ENCODE measurements at places on chromosomes 2 and 18.

DNA sequence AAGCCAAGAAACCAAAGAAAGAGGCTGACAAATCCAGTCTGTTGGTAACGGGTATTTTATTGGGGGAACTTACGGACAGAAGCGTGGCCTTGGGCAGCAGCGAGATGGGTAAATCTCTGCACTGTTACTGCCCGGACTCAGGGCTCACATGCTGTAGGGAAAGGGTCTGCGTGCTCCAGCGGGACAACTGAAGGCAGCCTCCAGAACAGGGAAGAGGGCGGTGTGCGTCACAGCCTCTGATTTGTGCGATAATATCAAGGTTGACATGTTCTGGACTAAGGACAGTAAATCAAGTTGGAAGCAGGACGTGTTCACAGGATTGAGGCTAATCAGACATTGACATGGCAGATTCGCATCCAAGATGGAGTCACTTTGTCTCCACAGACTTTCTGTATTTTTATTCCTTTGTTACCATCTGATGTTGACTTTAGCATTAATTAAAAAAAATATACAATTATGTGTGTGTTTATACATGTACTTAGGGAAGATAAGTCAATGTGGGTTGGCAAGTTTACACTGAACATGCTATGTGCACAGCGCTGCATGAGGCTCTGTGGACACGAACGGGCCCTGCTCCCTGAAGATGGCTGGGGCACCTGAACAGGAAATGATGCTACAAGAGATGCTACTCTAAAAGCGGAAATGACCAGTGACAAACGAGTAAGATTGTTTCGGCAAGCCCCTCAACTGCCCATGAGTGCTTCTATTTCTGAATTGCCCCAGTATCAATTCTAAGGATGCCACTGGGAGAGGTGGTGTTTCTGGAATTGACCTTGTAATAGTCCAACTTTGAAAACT is 22.6 kb upstream of the DCDC2C start:
- no peak for DNase-seq

DNA sequence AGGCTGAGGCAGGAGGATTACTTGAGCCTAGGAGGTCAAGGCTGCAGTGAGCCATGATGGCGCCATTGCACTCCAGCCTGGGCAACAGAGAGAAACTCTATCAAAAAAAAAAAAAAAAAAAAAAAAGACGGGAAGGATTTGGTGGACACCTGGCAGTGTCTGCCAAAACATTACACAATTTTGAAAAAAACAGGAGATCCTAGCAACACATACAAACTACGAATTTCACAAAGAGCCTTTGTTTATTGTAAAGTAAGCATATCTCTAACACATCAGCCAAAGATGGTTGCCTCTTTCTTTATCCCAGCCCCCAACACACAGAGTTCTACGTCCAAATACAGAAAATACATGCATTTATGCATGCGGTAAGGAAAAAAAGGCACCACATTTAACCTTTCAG is 7.6 kb downstream of the GPR45 start:
- DNase-seq, result no peak

- DNase-seq, result no peak
Observed at GRCh38 chr2:234949762-234950434, 1.9 kb upstream of the SH3BP4 start.

DNA sequence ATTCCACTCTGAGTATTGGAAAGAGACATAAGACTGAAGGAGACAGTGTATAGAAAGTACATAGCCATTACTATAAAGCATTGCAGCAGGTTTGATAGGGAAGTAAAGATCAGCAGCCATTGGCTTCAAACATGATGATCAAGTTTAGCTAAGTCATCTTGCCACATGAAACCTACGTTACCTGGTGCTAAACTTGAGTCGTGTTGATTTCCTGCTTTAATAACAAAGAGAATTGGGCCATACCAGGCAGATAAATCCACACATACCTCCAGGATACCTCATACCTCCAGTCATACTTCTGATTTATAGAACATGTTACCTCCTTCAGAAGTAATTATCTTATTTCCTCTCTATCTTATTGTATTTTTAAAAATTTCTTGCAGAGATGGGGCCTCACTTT is 10.3 kb upstream of the KYNU start:
- no peak for DNase-seq

GRCh38 chr18:79540161-79540903 is 139.3 kb upstream of the CTDP1 start:
- peak; percentile 12 for DNase-seq

GRCh38 chr2:8608411-8608954 is 73.4 kb upstream of the ID2 start:
- no peak for DNase-seq

DNA sequence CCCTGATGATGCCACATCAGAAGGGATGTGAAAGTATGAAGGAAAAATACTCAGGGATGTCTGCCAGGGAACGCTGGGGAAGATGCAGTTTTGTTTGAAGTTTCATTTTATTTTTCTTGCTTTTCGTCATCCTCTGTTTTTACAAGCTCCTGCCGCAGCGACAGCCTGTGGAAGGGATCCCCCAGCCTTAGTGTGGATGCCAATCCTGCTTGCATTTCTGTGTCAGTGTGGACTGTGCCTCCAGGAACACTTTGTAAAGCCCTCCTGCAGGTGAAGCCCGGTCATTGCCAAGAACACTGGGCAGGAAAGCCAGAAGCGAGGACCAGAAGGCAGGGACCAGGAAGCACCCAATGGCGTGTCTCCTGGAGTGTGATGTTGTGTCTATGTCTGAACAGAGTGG is 234.3 kb downstream of the SEPTIN10 start:
- DNase-seq, result no peak

DNA sequence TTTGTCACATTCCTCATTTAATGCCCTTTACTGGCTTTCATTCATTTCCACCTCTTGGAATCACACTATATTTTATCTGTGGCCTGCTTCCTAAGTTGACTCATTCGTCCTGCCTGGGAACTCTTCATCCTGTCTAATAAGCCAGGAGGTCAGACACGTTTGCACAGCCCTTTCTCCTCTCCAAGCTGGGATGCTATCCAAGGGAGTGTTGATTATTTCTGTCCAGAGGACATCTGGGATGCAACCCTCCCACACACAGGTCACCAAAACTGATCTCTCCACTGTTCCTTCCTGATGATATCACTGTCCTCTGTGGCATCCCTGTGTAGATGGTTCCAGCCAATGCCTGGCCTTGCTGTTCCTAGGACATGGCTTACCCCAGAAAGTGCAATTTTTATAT is 79.8 kb upstream of the NOSTRIN start:
- DNase-seq, result peak; percentile 54

DNA sequence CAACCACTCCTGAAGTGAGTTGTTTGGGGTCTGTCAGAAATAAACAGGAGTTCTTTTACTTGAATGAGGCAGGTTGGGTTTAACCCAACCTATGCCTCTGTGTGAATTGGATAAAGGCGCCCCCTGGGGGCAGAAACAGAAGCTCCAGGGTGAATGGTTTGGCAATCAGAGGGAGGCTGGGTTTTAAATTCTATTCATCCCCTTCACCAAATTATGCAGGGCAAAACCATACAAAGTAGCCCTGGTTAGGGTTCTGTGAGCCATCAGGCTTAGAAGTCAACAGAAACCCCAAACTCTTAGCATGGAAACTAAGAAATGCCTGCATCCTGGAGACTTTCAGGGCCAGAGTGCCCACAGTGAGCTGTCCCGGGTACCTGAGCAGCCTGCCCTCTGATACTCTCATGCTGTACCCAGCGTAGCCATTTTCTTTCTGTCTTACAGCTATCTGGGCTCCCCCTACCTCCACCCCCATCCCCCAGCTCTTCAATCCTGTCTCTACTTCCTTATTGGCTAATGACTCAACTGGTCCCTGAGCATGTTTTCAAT is 241.5 kb downstream of the ICOS start:
- peak; percentile 32 for DNase-seq

- DNase-seq, result no peak
Observed at GRCh38 chr2:218975060-218975777, 9.8 kb downstream of the FEV start.

- DNase-seq, result no peak
Observed at GRCh38 chr2:88188748-88189147, 18.6 kb downstream of the THNSL2 start.

DNA sequence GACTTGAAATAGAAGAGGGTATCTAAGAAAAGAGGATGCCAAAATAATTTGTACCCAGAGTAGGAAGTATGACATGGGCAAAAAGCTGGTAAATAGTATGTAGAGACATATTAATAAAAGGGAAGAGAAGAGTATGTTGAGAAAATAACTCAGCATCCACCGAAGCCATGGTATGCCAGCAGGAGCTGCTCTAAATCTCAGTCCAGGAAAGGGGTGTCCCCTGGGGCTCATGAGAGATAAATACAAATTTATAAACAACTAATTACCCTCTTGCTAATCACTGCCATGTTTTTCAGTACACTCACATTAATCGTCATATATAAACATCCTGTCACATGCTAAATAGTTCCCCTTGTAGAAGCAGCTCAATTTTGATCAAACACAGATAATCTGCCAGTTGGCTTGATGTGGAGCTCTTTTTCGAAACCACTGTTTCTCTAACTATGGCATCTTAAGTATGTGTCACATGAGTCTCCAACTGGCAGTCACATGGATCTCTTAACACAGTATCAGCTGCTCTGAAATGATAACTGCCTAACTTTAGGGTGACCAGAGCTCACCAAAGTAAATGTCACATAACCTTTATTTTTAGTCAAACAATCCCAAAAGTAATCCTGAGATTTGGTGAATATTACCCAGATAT is 31.9 kb downstream of the EXOC6B start:
- DNase-seq, result no peak

GRCh38 chr18:5214583-5215351 is 17.7 kb upstream of the AKAIN1 start:
- no peak for DNase-seq

DNA sequence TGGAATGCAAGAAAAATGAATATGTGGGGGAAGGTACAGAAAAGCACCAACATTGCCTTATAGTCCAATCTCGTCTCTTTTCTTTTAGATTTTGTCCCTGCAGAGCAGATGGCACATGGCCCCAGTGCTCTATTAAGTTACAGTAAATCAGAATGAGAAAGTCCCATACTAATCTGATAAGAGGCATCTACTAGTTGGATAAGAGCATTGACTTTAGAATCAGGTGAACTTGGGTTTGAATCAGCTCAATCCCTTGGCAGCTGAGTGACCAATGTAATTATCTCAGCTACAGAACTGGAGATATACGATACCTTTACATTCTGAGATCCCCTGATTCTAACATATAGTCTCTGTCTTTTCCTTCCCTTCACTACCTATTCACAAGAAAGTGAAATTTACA is 54.8 kb upstream of the PDE1A start:
- no peak for DNase-seq

DNA sequence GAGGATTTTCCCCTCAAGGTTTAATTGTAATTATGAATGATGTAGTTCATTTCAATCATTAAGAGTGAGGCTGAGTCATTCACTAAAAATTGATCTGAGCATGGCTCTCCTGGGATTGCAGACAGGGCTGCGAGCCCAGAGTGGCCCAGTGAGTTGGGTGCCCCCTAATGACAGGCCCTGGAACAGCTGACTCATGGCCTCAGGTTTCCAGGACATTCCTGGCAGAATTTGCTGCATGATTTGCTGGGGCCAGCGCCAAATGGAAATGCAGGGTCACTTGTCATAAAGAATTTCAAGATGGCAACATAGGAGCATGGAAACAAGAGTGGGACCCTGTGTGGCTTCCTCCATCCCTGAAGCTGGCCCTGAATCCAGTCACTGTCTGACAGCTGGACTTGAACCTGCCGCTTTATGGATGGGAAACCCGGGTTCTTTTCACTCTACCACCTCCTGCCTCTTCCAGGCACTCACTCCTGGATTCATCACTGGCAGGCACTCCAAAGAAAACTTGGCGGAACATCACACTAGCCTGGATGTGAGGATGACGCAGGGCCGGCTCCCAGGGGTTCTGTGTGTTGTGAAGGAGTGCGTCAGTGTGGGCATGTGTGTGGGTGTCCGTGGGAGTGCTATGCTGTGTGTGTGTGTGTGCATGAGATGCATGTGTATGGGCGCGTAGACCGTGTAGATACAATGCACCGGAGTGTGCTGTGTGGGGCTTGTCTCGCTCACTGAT is 15.2 kb downstream of the OTOF start:
- no peak for DNase-seq

- no peak for DNase-seq
Observed at GRCh38 chr2:152518641-152519580, 183.9 kb downstream of the FMNL2 start.

DNA sequence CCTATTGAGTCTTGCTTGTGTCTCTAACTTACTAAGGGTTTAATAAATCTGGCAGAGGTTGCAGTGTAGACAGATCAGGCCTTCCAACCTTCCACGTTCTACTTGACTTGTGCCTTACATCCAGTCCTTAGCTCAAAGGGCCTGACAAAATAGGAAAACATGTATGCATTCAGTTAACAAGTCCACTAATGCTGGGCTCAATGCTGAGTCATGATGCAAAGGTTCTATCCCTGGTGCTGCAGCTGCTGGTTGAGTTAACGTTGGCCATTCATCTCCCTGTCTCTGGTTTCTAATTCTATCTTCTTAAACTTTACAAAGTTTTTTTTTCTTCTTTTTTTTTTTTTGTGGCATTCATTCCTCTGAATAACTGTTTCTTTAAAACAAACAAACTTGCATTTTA is 46.3 kb upstream of the ITGB6 start:
- DNase-seq, result no peak

- no peak for DNase-seq
Observed at GRCh38 chr2:182522405-182522896, 95.6 kb upstream of the PDE1A start.

- DNase-seq, result no peak
Observed at GRCh38 chr18:46042571-46043123, 29.4 kb downstream of the PSTPIP2 start.

DNA sequence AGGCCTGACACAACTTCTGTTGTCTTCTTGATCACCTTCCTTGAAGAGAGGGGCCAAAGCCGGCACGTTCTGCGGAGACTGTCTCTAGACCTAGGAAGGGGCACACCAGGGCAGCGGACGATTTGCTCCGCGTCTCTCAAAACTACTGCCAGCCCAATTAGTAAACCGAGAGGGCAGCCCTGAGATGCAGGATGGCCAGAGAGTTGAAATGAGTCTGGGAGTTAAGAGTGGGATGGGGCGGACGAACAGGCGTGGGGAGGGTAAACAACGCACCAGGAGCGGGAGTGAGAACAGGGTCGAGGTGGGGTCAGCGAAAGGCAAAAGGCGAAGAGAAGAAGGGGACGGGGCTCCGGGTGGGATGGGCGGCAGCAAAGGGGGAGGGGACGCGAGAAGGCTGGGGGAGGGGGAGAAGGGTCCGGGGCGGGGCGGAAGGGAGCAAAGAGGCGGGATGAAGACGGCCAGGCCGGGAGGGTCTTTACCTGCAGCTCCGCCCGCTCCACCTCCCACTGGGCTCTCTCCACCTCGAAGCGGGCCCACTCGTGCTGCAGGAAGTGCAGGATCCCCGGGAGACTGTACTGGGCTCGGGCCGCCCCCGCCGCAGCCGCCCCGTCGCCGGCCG is 476 bp downstream of the STRN start:
- DNase-seq, result no peak

All from uterus (tissue), 4 donors.